ENCODE measurements at places on chromosomes 6 and 20.

DNA sequence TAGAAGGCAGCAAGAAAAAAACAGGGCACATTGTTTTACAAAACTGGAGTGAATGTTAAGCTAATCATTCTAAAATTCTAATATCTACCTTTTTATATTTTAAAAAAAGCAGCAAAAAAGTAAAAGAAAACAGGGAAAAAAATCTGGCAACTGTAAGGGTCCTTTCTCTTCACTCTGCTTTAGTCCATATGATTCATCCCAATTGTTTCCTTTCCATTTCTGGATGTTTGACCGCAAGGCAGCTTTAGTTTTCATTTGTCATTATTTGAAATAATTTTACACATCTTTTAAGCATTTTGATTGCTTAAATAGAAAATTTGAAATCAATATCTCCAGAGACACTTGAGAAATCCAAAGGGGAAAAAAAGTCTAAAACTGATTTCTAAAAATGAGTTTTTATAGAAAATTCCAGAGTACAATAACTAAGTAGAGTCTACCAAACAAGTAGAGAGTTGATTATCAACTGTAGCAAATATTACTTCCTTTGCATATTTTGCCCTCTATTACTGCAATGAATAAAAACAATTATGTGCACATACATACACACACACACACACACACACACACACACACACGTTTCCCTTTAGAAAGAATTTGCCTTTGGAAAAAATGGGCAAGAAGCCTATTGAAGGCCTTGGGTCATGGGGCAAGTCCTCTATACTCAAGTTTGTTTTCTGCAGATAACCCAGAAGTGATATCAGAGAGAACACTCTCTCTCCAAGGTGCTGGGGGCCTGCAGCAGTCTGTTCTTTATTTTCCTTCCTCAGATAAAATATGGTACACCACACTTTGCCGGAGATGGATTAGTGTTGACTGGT lies 259.7 kb downstream of the HACE1 start:
- no peak for DNase-seq

DNA sequence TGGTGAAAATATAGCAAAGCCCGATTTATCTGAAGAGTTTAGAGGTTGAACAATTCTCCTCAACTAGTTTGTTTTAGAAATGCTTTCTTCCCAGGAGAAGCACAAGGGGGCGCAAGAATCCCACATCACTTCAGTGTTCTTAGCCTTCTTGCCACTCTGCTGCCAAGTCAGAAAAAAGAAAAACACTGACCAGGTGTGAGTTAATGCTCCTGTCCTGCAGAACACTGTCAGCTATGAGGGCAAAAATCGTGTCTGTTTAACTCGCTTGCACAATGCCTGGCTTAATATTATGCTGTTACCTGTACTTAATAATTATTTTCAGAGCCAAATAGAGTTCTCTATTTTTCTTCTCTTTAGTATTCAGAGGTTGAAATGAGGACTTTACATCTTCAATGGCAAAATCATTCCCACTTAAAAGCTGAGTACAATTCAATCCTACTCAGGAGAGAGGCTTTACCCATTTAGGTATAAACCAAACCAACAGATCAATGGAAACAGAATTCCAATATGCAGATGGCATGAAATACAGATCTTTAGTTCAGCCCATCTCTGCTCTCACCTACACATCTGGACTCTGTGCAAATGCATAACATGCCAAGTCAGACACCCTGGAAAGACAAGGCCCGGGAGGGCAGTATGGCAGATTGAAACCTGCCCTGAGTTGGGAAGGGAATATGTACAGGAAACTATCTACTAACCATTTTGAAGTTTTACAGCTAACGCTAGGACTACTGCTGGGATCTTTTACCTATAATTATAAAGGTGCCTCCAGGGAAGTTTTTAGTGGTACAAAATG lies 71.4 kb upstream of the TULP1 start:
- DNase-seq: no peak

GRCh38 chr6:17962436-17963031 lies 24.9 kb downstream of the KIF13A start:
- DNase-seq: no peak

- DNase-seq: no peak
These were observed 395.2 kb downstream of the BCKDHB start for GRCh38 chr6:80501636-80502035.

DNA sequence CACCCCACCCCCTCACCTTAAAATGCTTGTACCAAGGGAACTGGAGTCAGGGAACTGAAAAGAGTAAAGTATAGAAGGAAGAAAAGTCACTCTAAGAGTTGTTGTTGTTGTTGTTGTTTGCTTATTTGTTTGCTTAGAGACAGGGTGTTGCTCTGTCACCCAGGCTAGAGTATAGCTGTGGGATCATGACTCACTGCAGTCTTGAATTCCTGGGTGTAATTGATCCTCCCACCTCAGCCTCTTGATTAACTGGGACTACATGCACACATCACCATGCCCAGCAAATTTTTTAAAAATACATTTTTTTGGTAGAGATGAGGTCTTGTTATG lies 681.6 kb upstream of the GJE1 start:
- no peak for DNase-seq

- peak; percentile 84 for DNase-seq
These were observed 111.0 kb downstream of the MRPL14 start for GRCh38 chr6:44016131-44016870.

DNA sequence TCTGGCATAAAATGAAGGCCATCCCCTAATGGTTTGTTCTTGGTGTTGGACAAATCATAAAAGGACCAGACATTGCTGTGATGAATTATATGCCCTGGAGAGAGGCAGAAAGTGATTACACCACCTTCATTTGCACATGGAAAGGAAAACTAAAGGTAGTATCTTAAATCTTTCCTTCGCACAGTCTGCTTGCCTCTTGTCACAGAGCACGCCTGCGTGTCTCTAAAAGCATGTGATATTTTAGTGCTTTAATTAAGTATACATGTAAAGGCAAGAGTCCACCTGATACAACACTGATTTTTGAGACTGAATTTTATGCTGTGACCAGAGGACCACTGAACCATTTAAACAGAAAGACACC lies 28.8 kb upstream of the PLAGL1 start:
- no peak for DNase-seq

DNA sequence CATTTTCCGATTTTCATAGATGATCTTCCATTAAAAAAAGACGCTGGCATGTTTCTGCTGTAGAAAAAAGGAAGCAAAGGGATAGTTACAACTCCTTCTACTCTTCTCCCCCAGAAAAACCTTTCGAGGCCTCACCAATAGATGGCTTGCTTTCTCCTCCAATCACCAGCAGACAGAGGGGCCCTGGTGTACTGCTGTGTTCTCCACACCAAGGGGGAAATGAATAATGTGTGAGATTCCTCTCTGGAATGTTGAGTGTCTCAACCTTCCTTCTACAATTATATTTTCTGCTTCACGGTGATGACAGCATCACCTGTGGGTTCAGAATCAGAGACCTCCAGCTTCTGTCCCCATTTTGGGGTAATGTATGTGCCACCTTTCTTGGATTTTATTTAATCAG lies 185.7 kb upstream of the FLRT3 start:
- no peak for DNase-seq

DNA sequence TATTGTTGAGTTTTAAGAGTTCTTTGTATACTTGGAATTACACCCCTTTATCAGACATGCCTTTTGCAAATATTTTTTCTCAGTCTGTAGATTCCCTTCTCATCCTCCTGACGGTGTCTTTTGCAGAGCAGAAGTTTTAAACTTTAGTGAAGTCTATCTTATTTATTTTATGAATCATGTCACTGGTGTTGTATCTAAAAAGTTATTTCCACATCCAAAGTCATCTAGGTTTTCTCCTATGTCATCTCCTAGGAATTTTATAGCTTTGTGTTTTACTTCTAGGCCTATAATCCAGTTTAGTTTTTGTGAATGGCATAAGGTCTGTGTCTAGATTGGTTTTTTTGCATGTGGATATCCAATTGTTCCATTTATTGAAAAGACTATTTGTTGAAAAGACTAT lies 271.3 kb downstream of the KIF16B start:
- DNase-seq: no peak

DNA sequence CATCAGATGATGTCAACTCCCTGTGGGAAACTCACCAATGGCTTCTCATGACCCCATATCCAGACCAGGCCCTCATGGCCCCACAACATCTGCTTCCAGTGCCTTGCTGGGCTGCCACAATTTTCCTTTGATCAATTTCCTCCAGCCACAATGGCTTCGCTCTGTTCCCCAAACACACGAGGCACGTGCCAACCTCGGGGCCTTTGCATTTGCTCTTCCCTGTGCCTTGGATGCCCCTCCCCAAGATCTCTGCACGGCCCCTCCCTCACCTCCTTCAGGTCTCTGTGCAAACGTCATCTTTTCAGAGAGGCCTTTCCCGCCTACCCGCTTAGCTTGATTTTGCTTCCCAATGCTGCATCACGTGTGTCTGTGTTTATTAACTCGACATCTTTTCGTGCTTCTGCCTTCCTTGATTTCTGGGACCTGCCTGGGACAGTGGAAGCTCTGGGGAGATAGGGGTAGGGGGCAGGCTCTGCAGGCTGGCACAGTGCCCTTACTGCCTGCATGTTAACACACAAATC lies 13.1 kb downstream of the PEDS1 start:
- no peak for DNase-seq

GRCh38 chr6:36721369-36722140 lies 23.9 kb downstream of the RAB44 start:
- no peak for DNase-seq

All from retinal pigment epithelial cell (primary cell).